Epithelial cell of esophagus (primary cell): ENCODE measurements at places on chromosomes 11 and 22.

DNA sequence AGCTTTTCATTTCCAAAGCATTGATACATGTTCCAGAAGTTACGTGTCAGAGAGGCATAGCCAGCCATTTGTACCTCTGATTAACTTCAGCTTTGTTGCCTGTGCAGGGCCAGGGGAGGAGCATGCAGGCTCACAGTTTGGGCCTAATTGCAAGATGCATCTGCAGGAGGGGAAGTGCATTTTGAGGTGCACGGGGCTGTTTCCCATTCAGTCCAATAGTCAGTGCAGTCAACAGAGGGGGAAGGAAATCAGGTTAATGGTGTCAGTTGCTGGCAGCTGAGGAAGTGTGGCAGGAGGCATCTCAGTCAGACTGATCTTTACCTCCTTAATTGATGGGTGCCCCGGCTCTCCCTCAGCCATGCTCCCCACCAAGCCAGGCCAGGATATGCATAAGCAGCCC, 39.3 kb downstream of the ABCC8 start:
- DNase-seq: no peak

DNA sequence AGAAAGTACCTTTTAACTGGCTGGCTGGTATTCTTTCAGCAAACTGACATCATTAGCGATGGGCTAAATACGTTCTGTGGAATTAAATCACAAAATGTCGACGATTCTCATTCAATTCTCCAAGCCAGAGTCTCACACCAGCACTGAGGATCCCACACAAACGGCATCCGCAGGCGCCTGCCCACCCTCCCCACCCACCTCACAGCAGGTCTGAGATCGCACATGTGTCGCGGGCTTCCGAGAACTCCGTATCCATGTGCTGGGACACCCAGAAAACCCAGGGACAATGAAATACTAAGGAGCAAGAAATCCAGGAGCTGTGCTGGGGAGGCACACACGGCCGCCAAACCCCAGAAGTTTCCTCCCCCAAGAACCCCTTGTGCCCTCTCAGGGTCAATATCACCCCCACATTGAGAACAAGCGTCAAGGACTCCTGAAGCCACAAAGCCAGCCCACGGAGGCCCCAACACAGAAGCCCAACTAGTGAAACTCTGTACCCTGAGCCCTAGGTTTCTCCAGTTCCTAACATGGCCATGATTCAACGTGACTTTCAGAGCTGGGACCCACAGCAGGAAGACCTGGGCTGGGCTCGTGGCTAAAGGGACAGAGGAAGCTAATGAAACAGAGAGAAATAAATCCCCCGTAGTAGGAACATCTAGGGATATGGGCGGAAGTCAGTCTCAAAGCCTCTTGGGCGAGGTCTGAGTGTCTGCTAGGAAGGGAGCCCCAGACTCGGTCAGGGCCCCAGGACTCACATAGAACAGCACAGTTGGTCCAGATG, 8.0 kb downstream of the TOLLIP start:
- no peak for DNase-seq

DNA sequence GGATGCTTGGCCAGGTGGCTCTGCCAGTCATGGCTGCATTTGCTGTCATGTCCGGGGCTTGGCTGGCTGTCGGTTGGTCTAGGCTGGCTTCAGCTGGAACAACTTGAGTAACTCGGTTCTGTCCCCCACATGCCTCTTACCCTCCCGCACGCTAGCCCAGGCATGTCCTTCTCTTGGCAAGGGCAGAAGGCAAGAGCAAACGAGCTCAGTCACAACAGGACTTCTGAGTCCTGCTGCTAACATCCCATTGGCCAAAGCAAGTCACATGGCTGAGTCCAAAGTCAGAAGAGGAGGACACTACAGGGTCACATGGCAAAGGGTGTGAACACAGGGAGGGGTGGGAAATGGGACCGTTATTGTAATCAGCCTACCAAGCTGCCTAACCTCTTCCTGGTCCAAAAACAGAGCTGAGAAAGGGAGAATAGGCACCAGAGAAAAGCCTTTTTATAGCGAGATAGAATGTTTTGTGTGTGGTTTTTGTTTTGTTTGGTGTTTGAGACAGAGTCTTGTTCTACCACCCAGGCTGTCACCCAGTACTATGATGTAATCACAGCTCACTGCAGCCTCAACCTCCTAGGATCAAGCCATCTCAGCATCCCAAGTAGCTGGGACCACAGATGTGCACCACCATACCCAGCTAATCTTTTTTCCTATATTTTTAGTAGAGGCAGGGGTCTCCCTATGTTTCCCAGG, 81.9 kb downstream of the MN1 start:
- DNase-seq: peak; percentile 100

GRCh38 chr11:77082838-77083565, 16.2 kb downstream of the CAPN5 start:
- no peak for DNase-seq

DNA sequence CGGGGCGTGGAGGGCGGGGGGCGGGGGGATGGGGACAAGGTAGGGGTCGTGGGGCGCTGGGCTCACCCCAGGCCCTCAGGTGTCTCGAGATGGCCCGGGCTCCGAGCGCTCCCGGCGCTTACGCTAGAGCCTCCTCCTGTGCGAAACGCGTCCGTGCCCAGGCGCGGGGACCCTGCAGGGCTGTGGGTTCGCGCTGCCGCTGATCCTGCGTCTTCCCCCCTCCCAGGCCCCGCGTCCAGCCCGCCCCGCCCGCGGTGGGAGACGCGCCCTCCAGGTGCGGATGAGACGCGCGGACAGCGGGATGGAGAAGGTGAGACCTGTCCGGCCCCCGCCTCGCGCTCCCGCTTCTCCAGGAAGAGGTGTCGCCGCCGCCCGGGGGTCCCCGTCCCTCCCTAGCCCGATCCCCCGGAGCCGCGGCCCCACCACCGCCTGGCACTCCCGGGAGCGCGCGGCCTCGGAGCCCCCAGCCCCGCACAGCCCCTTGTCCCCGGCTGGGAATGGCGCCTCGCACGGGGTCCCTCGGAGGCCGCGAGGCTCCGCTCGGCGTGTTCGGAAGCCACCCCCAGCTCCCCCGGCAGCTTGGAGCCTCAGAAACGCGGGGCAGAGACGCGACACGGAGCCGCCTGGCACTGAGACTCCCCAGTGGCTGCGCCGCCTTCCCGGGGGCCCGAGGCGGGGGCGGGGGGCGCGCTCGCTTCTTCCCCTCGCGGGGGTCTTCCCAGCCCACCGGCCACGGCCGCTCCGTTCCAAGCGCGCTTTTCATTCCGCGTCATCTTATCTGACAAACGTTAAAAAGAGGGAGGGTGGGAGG, 27.6 kb upstream of the TOLLIP start:
- peak; percentile 22 for DNase-seq

- DNase-seq: no peak
Observed at GRCh38 chr22:24181996-24182899, 961 bp downstream of the SUSD2 start.

DNA sequence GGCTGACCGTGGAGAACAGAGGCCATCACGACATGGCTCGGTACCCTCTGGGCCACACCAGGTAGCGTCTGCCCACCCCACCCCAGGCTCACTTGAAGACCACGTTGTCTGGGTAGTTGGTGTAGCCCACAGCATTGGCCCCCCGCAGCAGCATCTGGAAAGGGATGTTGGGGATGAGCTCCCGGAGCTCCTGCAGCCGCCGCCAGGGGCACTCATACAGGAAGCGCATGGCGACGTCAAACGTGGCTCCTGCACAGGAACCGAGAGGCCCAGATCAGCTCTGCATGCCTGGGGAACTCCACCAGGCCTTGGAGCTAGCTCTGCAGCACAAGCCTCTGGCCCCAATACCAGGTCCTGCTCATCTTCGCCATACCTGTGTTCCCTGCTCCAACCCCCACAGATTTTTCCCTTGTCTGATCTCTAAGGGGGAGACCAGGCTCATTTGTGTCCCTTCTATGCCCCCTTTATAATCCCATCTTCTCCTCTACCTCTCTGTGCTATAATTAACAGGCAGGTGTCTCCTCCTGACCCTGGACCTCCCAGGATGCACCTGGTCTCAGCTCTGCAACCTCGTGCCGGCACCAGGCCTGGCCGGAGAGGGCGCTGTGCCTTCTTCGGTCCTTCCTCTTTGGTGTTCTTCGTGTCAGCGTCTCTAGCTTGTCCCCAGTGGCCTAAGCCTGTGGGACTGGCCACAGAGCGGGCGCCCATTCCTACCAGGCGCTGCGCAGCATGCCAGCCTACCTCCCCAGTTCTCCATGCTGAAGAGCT, 5.0 kb upstream of the LRFN4 start:
- no peak for DNase-seq

DNA sequence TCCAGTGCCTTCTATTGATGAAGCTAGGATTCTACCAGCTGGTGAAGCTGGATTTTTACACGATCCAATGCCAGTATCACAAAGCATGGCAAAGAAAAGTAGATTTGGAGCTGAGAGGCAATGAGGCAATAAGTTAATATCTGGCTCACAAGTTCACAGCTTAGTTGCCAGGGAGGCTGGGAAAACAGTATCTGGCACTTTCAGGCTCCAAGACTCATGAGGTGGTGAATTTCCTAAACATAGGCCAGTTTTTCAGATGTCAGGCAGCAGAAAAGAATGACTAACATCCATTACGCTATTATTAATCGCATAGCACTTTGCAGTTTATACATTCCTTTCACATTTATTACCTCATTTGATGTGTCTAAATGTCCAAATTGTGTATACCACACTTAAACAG, 122.7 kb downstream of the GRIA4 start:
- no peak for DNase-seq

- no peak for DNase-seq
Observed at GRCh38 chr11:19281041-19281440, 40.3 kb upstream of the E2F8 start.
